ENCODE measurements at places on chromosomes 3 and 15. TPM values are rescaled to one million over a fixed set of nuclear protein-coding genes. Genes with fewer than 3 reads are reported as not detected.

- DNase-seq = no peak
These were observed 88.6 kb downstream of the RYK start for GRCh38 chr3:134161898-134162615.

- DNase-seq = no peak
These were observed 528 bp upstream of the TATDN2 start for GRCh38 chr3:10247679-10248183.

DNA sequence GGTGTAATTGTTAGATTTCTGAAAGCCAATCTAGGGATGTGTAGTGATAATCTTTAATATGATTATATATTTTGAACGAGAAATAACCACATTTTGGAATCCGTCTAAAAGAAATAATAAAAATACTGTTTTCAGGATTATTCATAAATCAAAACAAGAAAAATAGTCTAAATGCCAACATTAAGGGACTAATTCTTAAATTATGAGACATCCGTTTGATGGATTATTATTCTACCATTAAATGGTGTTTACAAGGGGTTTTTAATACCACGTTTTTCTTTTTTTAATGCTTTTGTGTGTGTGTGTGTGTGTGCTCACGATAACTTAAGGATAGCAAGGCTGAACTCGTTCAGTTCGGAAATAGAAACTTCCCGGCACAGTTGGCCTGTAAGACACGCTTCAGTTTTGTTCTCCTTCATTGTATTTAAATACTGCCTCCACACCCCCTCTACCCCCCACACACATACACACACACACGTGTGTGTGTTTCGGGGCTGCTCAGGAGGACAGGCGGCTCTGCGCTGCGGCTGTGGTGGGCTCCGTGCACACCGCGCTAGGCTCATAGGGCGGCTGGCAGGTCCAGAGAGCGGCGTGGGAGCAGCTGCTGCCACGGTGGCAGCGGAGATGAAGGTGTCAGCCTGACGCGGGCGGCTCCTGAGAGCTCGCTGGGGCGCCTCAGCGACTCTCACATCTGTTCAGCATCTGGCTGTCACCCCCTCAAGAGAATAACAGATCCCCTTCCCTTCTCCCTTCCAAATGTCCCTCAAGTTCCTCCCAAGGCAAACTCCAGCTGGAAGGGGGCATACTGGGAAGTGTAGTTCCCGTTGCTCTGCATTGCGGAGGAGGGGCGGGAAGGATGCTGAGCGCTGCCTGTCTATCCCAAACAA is 23.0 kb upstream of the ANP32A start:
- DNase-seq = no peak

GRCh38 chr3:101828276-101828675 is 21.0 kb upstream of the NFKBIZ start:
- DNase-seq = no peak

GRCh38 chr3:53120336-53120735 is 9.9 kb downstream of the RFT1 start:
- no peak for DNase-seq

DNA sequence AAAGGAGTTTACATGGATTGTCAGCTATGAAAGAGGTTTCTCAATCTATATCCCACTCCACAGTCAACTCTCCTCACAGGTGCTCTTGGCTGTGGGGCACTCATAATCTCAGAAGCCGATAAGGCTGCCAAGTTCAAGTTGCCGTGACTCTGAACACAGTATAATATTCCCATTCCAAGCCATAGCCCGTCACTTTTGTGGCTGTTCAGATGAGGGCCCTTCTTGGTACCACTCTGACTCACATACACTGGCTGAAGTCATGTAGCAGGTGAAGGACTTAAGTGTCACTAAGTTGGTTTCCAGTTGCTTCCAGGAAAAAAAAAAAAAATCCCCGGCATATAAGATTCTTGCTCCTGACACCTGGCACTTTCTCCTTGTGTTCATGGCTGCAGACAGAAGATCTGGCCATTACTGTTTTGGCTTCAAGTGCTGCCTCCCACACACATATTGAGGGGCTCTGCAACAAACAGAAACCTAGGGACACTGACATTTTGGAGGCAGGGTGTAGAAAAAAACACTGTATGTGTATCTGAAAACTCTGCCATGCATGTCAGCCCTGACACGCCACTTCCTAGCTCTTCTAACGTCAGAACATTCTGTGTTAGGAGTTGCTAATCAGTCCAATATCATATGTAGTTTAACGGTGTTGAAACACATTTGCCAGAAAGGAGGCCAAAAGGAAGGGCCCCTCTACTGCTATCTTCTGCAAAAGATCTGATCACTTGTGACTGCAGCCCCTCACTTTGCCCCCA is 170.2 kb upstream of the ICE2 start:
- no peak for DNase-seq

DNA sequence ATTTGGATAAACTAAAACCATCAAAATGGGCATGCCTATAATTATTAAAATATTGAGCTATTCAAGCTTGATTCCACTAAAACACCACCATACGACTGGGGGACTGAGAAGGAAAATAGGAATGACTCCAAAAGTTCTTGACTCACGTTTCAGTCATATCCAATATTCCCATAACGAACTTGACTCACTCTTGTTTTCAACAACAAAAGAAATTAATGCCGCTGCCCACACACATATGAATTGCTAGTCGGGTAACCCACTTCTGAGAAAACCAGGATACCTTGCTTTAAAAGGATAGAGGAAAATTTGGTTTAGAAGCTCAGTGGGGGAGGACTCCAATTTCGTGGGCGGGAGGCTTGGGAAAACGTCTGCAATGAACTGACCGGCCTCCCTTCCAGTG is 5.2 kb downstream of the HTR3C start:
- DNase-seq = no peak

DNA sequence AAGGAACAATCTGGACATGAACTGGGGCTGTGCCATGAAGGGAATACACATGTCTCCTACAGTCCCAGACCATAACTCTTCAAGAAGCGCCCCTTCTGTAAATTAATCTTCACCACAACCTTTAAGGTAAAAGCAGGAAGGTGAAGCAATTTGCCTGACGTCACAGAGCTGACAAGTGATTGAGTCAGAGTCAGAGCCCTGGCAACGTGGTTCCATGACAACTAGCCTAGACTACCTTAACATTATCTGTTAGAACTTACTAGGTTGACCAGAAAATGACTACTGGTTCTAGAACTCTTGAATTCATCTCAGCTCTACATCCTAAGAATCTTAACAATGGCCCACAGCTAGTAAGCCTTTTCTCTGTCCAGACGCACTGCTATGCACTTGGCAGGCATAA is 124.6 kb downstream of the NTRK3 start:
- DNase-seq = no peak

DNA sequence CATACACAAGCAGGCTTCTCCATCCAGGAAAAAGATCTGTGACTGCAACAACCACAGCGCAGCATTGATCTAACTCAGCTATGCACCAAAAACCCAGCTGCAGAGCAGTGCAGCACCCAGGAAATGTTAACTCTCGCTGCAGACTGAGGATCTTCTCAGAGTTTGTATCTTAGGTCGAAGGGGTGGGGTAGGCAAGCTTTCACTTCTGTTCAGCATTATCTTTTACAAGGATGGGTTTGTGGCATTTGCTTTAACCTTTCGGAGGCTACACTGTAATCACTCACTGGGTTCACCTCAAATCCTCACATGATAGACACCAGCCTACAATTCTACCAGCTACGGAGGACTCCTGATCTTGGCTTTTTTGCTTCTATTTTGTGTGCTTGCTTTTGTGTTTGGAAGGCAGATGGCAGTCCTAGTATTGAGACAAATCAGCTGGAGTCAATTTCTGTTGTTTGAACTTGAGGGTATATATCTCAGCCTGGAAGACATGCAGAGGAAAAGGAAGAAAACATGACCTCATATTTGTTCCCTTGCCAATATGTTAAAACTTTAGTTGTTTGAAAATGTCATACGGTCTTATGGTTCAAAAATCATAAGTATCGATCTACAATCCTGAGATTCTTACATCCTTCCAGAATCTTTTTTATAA is 25.2 kb downstream of the LRRK1 start:
- DNase-seq = no peak

GRCh38 chr15:101459579-101460300 is 29.8 kb downstream of the PCSK6 start:
- DNase-seq = no peak

DNA sequence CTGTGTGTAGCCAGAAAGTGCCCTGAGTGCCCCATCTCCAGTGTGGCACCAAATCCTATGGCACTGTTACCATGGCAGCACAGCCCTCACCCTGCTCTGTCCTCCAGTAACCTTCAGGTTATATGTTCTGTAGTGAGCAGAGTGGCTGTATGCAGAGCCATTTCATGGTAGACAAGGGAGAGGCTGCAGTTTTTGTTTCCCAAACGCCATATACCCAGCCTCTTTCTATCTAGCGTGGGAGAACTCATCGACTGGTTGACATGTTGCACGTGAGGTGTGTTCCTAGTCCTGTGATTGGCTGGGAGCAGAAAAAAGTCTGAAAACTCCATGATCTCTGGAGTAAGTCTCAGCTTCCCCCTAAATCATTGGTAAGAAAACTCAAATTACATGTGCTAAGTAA is 2.0 kb downstream of the SIDT1 start:
- DNase-seq = no peak

DNA sequence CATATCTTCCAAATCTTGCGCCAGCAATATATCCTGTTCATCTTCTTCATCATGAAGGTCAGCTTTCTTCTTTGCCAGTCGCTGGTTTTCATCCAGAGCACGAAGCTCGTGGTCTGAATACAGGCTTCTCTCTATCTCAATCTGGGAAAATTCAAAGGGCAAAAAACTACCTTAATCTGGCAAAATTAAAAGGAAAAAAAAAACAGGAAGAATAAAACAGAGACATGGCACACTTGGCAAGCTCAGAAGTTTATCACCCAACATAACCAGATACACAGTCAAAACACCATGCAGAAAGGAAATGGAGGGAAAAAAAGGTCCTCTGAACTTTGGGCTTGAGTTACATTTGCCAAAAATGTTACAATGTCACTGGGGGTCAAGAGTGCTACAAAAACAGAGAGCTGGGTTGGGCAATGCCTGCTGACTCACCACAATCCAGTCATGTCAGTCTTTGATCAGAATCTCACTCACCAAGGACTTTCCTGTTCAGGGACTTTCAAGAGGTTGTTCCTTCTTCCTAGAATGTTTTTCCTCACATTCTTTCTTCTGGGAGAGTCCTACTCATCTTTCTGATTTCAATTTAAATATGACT is 1.5 kb downstream of the MRPL46 start:
- no peak for DNase-seq

GRCh38 chr3:107208100-107208499 is 169.1 kb upstream of the CCDC54 start:
- DNase-seq = no peak

DNA sequence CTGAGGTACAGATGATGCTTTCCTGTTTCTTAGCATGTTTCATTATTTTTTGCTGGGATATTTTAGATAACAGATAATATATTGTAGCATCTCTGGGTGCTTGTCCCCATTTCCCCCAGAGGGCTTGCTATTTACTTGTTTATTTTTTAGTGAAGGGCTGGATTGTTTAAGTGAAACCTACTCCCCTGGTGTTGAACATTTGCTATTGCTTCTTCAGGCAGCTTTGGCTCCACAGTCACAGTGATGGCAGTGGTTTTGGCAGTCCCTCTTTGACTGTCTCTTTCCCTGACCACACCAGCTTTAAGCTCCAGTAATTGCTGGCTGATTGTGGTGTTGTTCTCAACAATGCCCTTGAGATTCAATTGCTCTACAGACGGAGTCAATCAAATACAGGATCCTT is 128.9 kb downstream of the KLF13 start:
- no peak for DNase-seq

- no peak for DNase-seq
These were observed 178.2 kb upstream of the CGNL1 start for GRCh38 chr15:57198131-57198530.

- no peak for DNase-seq
These were observed 126.2 kb upstream of the BHLHE40 start for GRCh38 chr3:4852780-4853748.

- no peak for DNase-seq
These were observed 44.0 kb downstream of the BFSP2 start for GRCh38 chr3:133443649-133444422.

- no peak for DNase-seq
These were observed 36.2 kb upstream of the CLRN1 start for GRCh38 chr3:151008699-151009098.

GRCh38 chr3:171309906-171310359 is 150.3 kb downstream of the TNIK start:
- DNase-seq = no peak

- no peak for DNase-seq
These were observed 659.3 kb downstream of the ROBO2 start for GRCh38 chr3:77699125-77699691.

- DNase-seq = no peak
These were observed 216.3 kb downstream of the LPP start for GRCh38 chr3:188370081-188370830.

DNA sequence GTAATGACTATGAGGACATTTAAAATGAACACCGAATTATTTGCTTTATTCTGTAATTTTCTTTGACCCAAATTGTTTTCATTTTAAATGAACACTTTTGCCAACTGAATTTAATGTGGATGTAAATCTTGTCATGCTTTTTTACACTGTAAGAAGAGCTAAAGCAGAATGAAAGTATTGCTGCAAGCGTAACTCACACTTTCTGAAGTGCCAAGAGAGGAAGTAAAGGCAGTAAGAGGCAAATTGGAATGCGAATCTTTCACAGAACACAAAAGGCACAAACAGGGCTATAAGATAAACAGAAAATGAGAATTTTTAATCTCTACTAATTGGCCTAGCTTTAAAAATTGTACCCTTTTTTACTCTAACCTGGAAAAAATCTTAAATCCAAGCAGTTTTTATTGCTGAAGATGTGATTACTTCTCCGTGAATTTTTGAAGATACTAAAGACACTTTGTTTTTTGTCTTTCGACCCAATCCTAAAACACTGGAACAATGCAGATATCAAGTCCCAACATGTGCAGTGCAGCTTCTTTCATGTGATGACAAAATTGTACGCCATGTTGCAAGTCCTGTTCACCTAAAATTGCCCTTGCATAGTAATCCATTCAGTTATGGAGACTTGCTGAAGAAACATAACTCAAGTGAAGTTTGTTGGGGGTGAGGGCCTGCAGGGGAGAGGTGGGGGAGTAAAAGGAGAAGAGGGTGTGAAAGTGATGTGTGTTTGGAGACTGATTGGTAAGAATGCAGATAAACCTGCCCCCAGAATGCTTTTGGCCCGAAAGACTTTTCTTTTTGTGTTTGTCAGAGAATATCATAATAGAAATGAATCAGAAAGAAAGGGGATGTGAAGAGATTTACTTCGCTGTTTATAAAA is 1.4 kb downstream of the ARID3B start:
- no peak for DNase-seq

GRCh38 chr3:103513003-103513402 is 1078.2 kb downstream of the ZPLD1 start:
- DNase-seq = no peak

GRCh38 chr15:66498501-66499386 is 1.2 kb upstream of the SNAPC5 start:
- DNase-seq = no peak

CASR gene
- 0.20 TPM for total RNA-seq

ISG20 gene
- total RNA-seq = 34.9 TPM

ITIH4 gene
- total RNA-seq = 26.9 TPM

TRIM42 gene
- total RNA-seq = not detected

LRRC3B gene
- total RNA-seq = 0.09 TPM

GOLGA6L7 gene
- total RNA-seq = not detected

RAD18 gene
- 15.0 TPM for total RNA-seq

KCNAB1 gene
- 3.2 TPM for total RNA-seq

GPR149 gene
- total RNA-seq = not detected

TNNC1 gene
- 88.9 TPM for total RNA-seq

TMC3 gene
- total RNA-seq = not detected
